ENCODE measurements at places on chromosomes 16 and 17. TPM values are rescaled to one million over a fixed set of nuclear protein-coding genes. Genes with fewer than 3 reads are reported as not detected.

DNA sequence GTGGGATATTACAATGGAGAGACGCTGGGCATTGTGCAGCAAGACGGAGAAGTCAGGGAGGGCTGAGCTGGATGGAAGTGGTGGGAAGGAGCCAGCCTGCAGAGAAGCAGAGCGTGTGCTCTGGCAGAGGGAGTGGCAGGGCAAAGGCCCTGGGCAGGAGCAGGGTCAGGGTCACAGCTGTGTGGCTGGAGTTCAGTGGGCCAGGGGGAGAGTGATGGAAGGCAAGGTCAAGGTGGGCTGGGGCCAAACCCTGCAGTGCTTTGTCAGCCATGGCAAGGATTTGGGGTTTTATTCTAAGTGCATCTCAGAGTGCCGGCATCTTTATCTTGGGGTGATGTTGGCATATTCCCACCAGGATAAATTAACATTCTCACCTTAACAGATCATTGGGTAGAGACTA lies 31.9 kb upstream of the C16orf78 start:
- H3K27me3 ChIP-seq, result no peaks in the 10 kb centered on the region
- no peaks in the 10 kb centered on the region for H3K4me1 ChIP-seq
- H3K27ac ChIP-seq, result no peak overlapping the region
- H3K36me3 ChIP-seq, result no peaks in the 10 kb centered on the region

DNA sequence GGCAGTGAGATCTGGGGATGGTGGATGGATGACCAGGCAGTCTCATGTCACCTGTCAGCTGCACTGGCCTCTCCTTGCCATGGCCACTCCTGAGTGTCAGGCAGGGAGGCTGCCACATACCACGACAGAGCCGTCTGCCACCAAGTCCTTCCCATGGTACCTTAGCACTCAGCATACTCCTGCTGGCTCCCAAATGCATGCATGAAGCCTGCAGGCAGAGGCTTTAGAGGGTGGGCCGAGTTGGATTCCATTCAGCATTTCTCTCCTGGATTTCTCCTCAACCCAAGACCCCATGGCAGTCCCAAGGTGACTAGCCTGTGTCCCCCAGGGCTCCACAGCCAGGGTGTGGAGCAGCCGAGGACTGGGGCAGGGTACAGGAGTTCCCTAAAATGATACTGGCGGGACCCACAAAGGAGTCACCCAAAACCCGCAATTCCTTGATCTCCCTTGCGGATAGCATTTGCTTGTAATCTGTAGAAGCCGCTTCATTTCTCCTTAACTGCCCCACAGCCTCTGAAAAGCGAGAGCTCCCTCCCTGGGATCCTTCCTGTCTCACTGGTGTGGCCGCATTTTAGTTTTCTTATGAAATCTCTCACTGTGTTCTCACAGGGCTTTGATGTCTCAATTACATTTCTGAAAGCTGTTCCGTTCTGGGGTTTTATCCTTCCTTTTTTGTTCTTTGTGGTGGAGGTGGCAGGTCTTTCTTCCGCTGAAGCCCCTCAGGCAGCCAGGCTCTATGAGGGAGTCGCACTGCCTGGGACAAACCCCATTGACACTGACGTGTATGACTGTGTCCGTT lies 141.4 kb downstream of the SOCS1 start:
- no peak overlapping the region for H3K4me3 ChIP-seq
- H3K36me3 ChIP-seq, result peaks cover 35% of the 10 kb centered on the region
- no peak for DNase-seq
- no peaks in the 10 kb centered on the region for H3K27me3 ChIP-seq

C17orf113 gene
- 0.13 TPM for total RNA-seq

DNA sequence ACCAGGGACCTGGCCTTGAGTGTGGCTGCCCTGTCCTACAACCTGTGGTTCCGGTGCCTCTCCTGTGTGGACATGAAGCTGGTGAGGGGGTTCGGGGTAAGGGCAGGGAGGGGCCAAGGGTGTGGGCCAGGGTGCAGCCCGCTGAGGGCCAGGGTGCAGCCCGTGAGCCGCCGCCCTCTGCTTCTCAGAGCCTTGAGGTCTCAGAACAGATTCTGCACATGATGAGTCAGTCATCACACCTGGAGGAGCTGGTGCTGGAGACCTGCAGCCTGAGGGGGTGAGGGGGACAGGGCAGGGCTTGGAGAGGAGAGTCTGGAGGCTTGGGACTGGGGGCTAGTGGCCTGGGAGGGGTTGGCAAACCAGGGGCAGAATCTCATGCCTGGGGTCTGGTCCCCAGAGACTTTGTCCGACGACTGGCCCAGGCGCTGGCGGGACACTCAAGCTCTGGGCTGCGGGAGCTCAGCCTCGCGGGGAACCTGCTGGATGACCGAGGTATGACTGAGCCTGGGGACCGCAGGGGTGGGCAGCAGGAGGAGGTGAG lies 2.2 kb downstream of the CARMIL2 start:
- H3K4me3 ChIP-seq, result no peak overlapping the region
- peaks cover 45% of the 10 kb centered on the region for H3K27me3 ChIP-seq
- peaks cover 2% of the 10 kb centered on the region for H3K4me1 ChIP-seq
- no peak for DNase-seq
- H3K27ac ChIP-seq, result no peak overlapping the region
- H3K36me3 ChIP-seq, result no peaks in the 10 kb centered on the region

DNA sequence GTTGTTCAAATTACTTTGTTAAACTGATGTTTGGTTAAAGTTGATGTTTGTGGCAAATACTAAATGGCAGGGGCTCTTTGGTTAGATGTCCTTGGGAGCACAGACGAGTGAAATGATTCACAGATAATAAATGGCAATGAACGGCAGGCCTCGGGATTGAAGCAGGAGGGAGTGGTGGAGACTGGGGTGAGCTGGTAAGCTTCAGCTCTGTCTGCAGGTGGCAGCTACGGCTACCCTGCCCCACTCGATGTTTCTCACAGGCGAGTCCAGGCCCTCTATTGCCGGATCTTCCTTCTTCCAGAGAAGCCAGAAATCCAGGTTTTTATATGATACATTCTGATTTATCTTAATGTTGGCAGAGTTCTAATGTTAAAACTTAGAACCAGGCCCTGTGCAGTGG lies 144.8 kb upstream of the CACNG5 start:
- peaks cover 16% of the 10 kb centered on the region for H3K4me1 ChIP-seq
- H3K36me3 ChIP-seq, result peaks cover 34% of the 10 kb centered on the region
- no peaks in the 10 kb centered on the region for H3K27me3 ChIP-seq
- no peak for DNase-seq

GRCh38 chr16:54862529-54862928 lies 68.1 kb upstream of the IRX5 start:
- H3K36me3 ChIP-seq, result no peaks in the 10 kb centered on the region
- H3K27me3 ChIP-seq, result peaks cover 3% of the 10 kb centered on the region
- no peaks in the 10 kb centered on the region for H3K4me1 ChIP-seq
- no peak overlapping the region for H3K4me3 ChIP-seq
- no peak for DNase-seq

DNA sequence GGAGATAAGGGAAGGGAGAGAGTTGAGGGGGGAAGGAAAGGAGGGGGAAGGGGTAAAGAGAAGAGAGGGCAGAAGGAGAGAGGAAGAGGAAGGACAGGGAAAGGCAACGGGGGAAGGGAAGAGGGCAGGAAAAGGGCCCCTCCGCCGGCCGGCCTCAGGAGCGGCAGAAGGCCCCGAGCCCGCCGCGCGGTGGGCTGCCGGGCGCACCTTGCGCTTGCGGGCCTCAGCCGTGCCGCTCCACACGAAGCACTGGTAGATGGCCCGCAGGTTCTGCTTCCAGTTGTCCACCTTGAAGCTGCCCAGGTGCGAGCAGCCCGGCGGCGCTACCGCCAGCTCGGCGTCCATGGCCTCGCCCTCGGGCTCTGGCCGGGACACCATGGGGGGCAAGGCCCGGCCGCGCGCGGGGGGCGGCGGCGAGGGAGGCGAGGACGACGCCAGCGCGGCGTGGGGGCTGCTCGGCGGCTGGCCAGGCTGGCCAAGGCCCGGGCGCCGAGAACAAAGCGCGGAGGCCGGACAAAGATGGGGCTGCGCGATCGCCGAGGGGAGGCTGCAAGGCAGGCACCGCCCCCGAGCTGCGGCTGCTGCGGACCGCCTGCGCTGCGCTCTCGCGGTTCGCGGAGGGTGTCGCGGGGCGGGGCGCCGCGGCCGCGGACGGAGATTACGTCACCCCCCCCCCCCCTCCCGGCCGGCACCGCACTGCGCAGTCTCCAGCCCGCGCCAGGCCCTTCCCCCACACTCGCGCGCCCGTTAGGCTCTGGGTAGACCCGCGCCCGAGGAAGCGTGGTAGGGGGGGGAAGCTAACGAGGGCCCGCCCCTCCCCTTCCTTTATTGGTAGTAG lies at the start of gene USP22:
Gene USP22, minus strand, starts transcription at position 554 of the 838 bp plus-strand sequence. Its CDS starts 176 bp downstream, at position 378.
- H3K36me3 ChIP-seq, result peaks cover 9% of the 10 kb centered on the region
- H3K4me1 ChIP-seq, result peaks cover 25% of the 10 kb centered on the region
- peak within 1 kb of the TSS; percentile 96 for H3K4me3 ChIP-seq

GAS2L2 gene
- not detected for total RNA-seq

HCRT gene
- not detected for total RNA-seq

- no peaks in the 10 kb centered on the region for H3K27me3 ChIP-seq
- peak; percentile 70 for DNase-seq
- H3K4me1 ChIP-seq, result 0 out of 2 replicates have a peak, but pooled peaks cover 12% of the 10 kb centered on the region
- H3K4me3 ChIP-seq, result no peak overlapping the region
- no peak overlapping the region for H3K27ac ChIP-seq
Observed at GRCh38 chr17:50550661-50551432, 3.9 kb downstream of the SPATA20 start.

DNA sequence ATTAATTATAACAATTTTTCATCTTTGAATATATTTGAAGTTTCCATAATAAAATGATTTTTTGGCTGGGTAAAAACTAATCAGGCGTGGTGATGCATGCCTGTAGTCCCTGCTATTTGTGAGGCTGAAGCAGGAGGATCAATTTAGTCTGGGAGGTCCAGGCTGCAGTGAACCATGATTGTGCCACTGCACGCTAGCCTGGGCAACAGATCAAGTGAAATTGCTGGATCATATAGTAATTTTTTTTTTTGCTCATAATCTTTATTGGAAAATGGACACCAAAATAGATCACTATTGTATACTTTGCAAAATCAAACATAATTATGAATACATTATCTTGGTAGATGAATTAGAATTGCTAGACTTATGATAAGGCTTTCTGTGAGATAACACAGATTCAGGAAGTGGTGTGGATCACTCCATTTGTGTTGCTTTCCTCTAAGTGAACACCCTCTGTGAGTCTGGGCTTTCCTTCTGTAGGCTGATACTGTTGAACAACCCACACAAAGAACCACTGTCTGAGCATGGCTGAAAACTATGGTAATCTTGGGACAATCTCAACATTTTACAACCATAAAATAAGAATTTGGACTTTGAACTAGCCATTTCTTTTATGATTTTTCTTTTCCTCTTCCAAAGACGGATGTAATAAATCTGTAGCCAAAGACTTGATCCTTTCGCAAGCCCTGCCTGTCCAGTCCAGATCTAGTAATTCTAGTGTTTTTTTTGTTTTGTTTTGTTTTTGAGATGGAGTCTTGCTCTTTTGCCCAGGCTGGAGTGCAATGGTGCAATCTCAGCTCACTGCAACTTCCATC lies 5.6 kb upstream of the ST3GAL2 start:
- no peaks in the 10 kb centered on the region for H3K4me1 ChIP-seq
- H3K27ac ChIP-seq, result no peak overlapping the region
- peaks cover 2% of the 10 kb centered on the region for H3K27me3 ChIP-seq
- DNase-seq, result no peak
- no peak overlapping the region for H3K4me3 ChIP-seq

TCAP gene
- 0.51 TPM for total RNA-seq
